ENCODE measurements at places on chromosomes 12 and 14.
A peak's percentile ranks its signal among the peaks of the same experiment; 100 is the strongest.

DNA sequence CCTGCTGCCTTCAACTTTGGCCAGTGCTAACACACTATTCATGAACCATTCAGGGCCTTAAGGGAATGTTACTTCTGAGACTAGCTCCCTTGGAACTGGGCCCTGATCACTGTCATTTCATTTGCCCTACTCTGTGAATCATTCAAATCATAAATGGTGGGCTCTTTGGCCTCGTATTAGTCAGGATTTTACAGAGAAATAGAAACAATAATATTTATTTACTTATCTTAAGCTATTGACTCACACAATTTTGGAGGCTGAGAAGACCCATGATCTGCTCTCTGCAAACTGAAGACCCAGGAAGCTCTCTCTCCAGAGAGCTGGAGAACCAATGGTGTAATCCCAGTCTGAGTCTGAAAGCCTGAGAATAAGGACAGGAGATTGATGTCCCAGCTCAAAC lies 398.5 kb downstream of the LRIG3 start:
- DNase-seq: no peak

DNA sequence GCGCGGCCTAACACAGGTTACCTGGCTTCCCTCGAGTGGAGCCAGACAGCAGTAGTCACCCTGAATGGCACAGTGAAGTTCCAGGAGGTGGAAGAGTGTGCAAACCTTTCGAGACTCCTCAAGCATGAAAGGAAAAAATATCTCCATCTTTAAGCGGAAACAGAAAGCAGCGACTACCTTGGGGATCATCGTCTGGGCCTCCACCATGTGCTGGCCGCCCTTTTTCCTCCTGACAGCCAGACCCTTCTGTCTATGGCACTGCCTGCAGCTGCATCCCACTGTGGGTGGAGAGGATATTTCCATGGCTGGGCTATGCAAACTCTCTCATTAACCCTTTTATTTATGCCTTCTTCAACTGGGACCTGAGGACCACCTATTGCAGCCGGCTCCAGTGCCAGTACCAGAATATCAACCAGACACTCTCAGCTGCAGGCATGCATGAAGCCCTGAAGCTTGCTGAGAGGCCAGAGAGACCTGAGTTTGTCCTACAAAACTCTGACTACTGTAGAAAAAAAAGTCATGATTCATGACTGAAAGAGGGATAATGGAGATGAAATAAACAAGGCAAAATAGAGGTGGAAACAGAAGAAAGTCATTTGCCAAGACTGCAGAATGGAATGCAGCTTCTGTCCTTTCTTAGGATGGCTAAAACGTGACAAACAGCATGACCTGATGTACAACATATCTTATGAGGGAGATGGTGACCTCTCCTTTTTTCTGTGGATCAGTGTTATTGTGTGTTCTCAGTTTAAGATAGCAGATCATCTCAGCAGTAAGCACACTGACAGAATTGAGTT lies 2.4 kb upstream of the HEBP1 start:
- no peak for DNase-seq

GRCh38 chr12:105205322-105206048 lies 30.5 kb downstream of the APPL2 start:
- no peak for DNase-seq

- no peak for DNase-seq
Observed at GRCh38 chr12:40138526-40138925, 32.6 kb upstream of the SLC2A13 start.

GRCh38 chr12:79194595-79194994 lies 330.0 kb downstream of the SYT1 start:
- no peak for DNase-seq

GRCh38 chr12:122079033-122079531 lies 526 bp downstream of the MLXIP start:
- DNase-seq: no peak

DNA sequence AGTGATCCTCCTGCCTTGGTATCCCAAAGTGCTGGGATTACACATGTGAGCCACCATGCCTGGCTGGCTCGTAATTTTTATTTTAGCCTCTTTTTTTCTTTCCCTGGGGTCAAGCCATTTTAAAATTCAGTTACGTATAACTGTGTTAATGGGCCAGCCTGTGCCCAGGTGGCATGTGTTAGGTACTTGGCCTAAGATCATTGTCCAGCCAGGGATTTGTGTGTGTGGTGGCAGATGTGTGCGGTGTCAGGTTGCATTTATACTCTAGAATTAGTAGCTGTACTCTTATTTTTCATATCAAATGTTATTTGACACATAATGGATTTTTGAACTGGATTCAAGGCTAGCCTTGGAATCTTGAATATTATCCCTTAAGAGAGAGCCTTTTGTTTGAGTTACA lies 69.3 kb downstream of the FBXO34 start:
- no peak for DNase-seq

- no peak for DNase-seq
Observed at GRCh38 chr12:118521036-118521370, 144.6 kb downstream of the SUDS3 start.

DNA sequence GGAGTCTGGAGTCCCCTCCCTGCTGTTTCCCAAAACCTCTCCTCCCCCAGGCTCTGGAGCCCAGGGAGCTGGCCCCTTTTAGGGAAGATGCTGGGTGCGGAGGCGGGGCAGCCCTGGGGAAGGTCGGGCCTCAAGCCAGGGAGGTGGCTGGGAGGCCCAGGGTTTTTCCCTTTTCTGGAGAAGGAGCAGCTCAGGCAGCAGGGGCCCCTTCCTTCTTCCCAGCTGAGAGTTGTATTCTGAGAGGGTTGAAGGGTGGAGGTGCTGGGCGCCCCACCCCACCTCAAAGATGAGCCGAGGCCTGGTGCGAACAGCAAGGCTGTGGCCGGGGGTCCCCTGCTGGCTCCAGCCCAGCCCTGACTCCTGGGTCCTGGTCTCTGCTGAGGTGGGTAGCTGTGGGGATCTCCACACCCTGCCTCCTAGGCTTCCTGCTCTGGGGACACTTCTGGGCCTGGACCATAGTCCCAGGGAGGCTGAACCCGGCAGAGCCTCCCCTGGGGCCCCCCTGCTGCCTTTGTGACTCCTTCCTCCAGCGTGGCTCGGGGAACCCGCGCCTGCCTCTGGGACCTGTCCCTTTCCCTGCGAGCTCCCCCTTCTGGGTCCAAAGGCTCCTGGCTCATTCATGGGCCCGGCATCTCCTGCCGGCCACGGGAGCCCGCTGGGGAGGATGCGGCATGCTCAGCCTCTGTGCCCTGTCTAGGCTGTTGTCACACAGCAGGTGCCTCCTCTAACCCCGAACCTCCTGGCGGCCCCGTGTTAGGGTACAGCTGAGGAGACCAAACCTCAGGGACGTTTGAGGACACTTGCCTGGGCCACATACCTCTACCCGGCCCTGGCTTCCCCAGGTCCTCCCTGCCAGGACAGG lies 4.4 kb downstream of the TRMT61A start:
- no peak for DNase-seq

DNA sequence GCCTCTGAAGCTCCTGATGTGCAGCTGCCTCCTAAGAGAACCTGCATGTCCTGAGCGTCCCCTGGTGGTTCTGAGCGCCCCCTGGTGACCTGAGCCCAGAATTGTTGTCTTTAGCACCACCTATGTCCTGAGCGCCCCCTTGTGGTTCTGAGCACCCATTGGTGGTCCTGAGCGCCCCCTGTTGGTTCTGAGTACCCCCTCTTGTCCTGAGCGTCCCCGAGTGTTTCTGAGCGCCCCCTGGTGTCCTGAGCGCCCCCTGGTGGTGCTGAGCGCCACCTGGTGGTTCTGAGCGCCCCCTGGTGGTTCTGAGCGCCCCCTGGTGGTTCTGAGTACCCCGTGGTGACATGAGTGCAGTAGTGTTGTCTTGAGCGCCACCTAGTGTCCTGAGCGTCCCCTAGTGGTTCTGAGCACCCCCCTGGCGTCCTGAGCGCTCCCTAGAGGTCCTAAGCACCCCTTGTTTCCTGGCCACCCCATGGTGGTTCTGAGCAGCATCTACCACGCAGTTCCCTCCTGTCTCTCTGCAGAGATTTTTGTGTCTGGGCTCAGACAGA lies 782.5 kb downstream of the TMEM121 start:
- DNase-seq: peak; percentile 97

DNA sequence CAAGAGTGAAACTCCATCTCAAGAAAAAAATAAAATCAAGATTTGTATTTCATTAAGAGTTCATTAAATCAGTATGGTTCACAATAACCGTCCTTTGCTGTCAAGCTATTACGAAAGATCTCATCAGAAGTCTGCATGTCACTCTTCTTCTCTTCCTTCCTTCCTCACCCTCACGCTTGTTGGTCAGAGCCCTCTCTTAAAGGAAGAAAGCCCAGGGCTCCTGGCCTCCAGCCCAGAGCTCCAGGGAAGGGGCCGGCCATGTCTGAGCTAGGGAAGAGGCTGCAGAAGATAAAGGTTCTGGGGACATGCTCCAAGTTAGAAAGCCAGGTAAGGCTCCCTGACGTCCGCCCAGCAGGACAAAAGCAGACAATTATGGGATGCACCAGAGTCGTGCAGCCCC lies 43.1 kb upstream of the DLK1 start:
- no peak for DNase-seq

DNA sequence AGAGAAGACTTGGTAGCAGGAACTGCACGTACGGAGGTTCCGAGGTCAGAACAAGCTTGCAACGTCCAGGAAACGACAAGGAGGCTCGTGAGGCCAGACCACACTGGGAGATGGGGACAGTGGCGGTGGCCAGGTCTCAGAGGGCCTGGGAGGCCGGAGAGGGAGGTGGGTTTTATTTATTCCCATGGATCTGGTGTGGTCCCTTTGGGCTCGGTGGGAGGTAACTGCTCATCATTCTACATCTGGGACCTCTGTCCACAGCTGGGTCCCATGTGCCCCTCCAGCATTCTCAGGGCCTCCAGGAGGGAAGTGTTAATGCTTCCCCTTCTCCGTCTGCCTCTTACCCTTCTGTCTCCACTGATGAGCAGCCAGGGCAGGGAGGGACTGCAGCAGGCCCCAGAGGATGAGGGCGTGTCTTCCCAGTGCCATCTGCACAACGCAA lies 35.7 kb upstream of the NCOR2 start:
- no peak for DNase-seq

DNA sequence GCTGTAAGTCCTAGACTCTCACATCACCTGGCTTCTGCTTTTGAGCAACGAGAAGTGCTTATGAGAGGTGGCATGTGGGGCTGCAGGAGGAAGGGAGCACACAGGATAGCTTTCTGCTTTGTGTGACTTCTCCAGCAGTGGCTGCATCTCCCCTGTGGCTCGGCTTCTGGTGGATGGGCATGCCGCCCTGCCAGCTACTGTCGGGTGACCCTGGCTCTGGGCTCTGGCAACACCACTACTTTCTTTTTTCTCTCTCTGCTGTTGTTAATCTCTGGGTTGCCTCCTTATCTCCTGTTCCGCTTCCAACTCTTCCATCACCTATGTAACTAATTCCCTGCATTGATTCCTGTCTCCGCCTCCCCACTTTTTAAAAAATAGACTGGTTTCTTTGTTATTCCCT lies 209.1 kb upstream of the DAAM1 start:
- no peak for DNase-seq

GRCh38 chr14:77469067-77469505 lies 11.2 kb downstream of the AHSA1 start:
- no peak for DNase-seq

- no peak for DNase-seq
Observed at GRCh38 chr14:39038542-39038941, 64.5 kb downstream of the SEC23A start.

DNA sequence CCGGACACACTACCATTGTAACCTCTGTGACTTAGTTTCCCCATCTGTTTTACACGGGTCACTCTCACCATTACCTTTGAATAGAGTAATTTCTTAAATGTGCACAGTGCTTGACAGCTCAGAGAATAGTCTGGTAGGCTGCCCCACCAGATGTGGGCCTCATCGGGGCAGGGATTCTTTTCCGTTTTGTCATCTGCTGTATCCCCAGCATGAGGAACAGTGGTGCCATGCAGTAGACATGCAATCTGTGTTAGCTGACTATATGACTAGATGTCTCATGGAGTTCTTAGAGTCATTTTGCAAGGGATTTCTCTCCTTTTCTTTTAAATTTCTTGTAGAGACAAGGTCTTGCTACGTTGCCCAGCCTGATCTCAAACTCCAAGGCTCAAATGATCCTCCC lies 44.9 kb upstream of the PLEKHG3 start:
- no peak for DNase-seq

All from stimulated activated CD8-positive, alpha-beta memory T cell treated with anti-CD3 and anti-CD28 coated beads, Interleukin-2, amount 100 ng/mL, for 48 hours (primary cell).